ENCODE measurements at places on chromosomes 1 and 21. TPM values are rescaled to one million over a fixed set of nuclear protein-coding genes. Genes with fewer than 3 reads are reported as not detected.

SIK1 gene
- polyA plus RNA-seq, result 7.7 TPM

AKR7A3 gene
- polyA plus RNA-seq, result 0.46 TPM

AUNIP gene
- 0.41 TPM for polyA plus RNA-seq

EXO1 gene
- 1.00 TPM for polyA plus RNA-seq

ALX3 gene
- polyA plus RNA-seq, result 0.36 TPM

PTPRC gene
- polyA plus RNA-seq, result not detected

RGL1 gene
- polyA plus RNA-seq, result 17.9 TPM

SYTL1 gene
- polyA plus RNA-seq, result 26.2 TPM

DNA sequence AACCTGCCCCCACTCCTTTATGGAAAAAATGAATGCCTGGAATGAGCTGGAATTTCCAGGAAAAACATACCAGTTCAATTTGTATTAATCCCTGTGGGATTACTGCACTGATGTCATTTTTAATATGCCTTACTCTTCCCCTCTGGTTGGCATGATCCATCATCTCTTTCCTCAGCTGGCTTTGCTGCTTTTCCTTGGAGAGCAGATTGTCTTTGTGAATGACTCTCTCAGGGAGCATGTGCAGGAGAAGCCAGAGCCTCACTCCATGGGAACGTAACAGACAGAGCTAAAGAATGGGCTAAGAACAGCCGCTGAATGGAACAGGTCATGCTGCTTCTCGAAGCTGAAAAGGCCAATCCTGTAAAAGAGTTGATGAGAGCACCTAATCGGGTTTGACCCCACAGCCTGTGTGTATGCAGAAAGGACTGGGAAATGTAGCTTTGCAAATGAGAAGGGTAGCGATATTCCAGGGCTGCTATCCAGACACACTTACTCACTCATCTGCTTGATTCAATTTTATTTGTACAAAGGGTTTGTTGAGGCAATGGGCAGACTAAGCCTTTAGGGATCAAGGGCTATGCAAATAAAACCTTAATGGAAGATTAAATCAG lies 20.7 kb downstream of the PHC2 start:
- H3K4me1 ChIP-seq, result no peaks in the 10 kb centered on the region
- H3K36me3 ChIP-seq, result no peaks in the 10 kb centered on the region
- H3K27me3 ChIP-seq, result no peaks in the 10 kb centered on the region
- H3K27ac ChIP-seq, result no peak overlapping the region

- H3K27me3 ChIP-seq, result no peaks in the 10 kb centered on the region
- no peak overlapping the region for H3K4me3 ChIP-seq
- no peaks in the 10 kb centered on the region for H3K36me3 ChIP-seq
- DNase-seq, result no peak
- H3K27ac ChIP-seq, result no peak overlapping the region
These were observed 1211.9 kb downstream of the MRPL39 start for GRCh38 chr21:24395320-24395923.

DNA sequence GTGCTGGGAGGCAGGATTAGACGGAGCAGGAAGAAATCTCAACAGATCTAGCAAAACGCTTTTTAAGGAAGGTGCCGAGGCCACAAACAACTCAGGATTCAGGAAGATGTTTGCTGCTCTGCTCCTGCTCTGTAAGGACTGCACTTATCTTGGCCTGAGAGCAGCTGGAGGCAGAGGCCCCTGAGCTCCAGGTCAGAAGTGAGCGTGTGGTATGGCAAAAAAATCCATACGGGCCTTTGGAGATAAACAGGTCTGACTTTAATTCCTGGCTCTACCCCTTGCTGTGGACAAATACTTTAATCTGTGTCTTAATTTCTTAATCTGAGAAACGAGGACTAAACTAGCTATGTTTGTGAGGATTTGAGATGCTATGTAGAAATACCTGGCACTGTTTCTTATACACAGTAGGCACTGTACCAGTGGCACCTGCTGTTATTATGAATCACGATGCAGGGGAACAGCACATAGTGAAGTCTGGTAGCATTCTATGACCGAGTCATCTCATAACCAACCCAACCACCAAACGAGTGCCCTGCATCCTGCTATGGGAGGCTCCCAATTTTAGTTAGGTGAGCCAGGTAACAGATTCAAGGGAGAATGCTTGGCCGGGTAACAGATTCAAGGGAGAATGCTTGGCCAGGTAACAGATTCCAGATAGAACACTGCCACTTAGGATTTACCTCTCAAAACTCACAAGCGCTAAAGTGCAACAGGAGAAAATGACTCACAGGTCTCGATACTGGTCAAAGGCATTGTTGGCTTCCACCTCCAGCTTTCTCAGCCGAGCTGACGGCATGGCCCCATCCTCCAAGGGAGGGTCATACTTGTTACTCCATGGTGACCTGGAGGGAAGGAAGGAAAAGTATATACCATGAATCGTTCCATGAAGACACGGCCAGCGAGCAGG lies 65.9 kb downstream of the SLC66A1 start:
- no peaks in the 10 kb centered on the region for H3K27me3 ChIP-seq
- no peaks in the 10 kb centered on the region for H3K4me1 ChIP-seq
- no peaks in the 10 kb centered on the region for H3K36me3 ChIP-seq
- peak overlapping the region; percentile 11 for H3K27ac ChIP-seq
- H3K4me3 ChIP-seq, result no peak overlapping the region

GRCh38 chr1:70194601-70195000 lies 10.8 kb downstream of the LRRC40 start:
- H3K4me1 ChIP-seq, result no peaks in the 10 kb centered on the region
- no peaks in the 10 kb centered on the region for H3K27me3 ChIP-seq
- H3K36me3 ChIP-seq, result no peaks in the 10 kb centered on the region
- H3K4me3 ChIP-seq, result no peak overlapping the region
- no peak overlapping the region for H3K27ac ChIP-seq

DNA sequence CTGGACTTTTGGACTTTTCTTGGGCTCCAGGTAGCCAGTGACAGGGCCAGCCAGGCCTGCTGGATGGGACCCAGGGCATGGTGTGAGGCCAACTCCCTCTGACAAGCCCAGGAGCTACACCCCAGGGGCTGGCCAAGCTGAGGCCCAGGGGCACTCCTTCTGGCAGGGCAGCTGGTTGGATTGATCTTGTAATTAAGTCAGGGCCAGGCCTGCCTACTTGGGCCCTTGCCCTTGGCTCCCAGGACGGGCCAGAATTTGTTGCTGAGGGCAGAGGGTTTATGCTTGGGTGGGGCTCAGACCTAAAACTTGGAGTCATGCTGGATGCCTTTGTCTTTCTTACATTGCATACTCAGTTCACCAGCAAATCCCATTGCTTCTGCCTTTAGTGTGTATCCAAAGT lies 20.7 kb downstream of the KCNA2 start:
- H3K4me1 ChIP-seq, result no peaks in the 10 kb centered on the region
- no peaks in the 10 kb centered on the region for H3K36me3 ChIP-seq
- H3K4me3 ChIP-seq, result no peak overlapping the region
- DNase-seq, result no peak

DNA sequence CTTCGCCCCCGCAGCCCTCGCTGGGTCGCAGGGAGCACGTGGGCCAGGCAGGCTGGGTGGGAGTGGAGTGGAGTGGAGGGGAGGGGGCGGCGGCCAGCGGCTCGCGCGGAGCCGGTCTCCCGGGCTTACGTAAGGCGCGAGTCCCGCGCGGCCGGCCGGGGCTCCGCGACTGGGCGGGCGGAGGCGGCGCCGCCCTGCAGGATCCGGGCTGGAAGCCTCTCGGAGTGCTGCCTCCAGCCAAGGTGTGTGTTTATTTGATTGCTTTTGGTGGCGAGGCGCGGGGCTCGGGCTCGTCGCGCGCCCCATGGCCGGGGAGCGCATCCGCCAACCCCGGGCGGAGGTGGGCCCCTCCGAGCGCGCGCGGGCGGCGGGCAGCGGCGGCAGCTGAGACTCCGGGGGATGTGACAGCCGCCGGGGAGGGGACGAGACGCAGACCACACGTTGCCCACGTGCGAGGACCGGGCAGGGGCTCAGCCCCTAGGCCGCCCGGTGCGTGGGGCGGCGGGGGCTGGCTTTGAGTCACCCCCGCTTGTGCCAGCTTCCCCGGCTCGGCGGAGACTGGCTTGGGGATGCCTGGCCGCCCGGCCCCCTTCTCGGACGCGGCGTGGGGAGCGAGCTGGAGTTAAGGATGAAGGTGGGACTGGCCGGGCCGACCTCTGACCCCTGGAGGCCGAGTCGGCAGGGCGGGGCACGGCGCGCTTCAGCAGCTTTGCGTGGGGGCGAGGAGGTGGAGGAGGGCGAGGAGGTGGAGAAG lies 402 bp upstream of the AK4 start:
- H3K36me3 ChIP-seq, result no peaks in the 10 kb centered on the region
- H3K4me3 ChIP-seq, result peak overlapping the region; percentile 69
- H3K27me3 ChIP-seq, result peaks cover 10% of the 10 kb centered on the region
- H3K4me1 ChIP-seq, result peaks cover 4% of the 10 kb centered on the region
- DNase-seq, result peak; percentile 78

DNA sequence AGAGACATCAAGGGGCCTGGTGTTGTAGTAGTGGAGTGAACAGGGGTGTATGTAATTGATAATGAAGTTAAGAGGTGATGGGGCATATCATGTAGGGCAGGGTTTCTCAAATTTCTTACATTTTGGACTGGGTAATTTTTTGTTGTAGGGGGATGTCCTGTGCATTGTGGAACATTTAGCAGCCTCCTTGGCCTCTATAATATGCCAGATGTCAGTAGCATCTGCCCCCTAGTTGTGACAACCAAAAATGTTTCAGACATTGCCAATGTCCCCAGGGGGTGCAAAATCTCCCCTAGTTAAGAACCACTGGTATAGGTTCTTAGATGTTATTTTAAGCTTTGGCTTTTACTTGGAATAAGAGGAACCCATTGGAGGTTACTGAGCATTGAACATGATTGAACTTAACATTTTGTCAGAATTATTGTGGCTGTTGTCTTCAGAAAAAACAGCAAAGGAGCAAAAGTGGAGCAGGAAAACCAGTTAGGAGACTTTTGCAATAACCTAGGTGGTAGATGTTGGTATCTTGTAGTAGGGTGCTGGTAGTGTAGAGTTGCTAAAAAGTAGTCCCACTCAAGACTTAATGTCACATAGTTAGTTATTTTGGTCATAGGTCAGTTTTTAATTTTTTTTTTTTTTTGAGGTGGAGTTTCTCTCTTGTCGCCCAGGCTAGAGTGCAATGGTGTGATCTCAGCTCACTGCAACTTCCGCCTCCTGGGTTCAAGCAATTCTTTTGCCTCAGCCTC lies 6.2 kb downstream of the ZNF326 start:
- no peaks in the 10 kb centered on the region for H3K36me3 ChIP-seq
- H3K27me3 ChIP-seq, result no peaks in the 10 kb centered on the region
- peaks cover 33% of the 10 kb centered on the region for H3K4me1 ChIP-seq
- DNase-seq, result no peak
- no peak overlapping the region for H3K4me3 ChIP-seq
- H3K27ac ChIP-seq, result no peak overlapping the region

- no peak overlapping the region for H3K4me3 ChIP-seq
- H3K4me1 ChIP-seq, result peaks cover 25% of the 10 kb centered on the region
- DNase-seq, result no peak
- peak overlapping the region; percentile 97 for H3K27ac ChIP-seq
These were observed 2.0 kb downstream of the KIAA0319L start for GRCh38 chr1:35555212-35555584.

DNA sequence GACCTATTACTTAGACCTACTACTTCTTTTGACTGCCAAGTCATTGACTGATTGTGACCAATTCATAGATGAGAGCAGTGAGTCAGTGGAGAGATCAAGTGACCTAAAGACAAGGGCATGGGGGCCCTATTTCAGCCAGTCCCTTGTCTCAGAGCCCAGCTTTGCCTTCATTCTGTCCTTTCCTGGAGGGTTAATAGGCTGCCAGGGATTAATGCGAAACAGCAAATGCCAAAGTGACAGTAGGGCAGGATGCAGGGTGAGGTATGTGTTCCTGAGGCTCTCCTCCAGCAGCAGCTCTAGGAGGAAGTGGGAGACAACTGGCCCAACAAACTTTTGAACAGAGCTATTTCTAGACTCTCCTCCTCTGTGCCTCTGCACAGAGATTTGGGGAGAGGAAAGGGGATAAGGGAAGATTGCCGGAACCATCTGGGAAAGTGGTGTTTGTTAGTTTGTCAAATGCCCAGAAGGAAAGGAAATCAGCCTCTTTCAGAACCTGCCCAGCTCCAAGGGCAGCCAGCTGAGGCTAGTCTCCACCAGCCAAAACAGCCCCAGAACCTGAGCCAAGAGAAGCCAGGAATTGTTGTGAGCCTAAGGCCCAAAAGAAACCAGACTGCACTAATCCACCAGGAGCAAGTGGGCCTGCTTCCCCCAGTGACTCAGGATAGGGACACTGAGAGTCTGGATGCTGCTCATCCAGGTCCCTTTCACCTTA lies 4.9 kb upstream of the S100A3 start:
- H3K36me3 ChIP-seq, result no peaks in the 10 kb centered on the region
- peaks cover 17% of the 10 kb centered on the region for H3K4me1 ChIP-seq
- peak overlapping the region; percentile 4 for H3K27ac ChIP-seq
- no peaks in the 10 kb centered on the region for H3K27me3 ChIP-seq
- DNase-seq, result no peak

DNA sequence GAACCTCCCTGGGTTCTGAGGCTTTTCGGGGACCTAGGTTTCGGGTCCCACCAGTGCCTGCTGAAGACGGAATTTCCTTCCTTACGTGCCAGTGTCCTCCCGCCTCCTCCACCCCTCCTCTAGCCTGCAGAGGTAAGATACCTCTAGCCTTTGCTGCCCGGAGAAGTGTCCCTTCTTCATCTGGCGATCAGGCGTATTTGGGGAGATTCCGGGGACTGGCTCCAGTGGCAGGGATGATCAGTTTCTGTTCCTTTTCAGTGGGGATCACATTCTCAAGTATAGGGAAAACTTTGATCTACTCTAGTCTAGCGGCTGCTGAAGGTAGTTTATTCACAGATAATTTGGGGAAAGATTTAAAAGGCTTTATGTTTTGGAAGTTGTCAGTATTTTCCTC lies 674 bp downstream of the CEP350 start:
- no peak for DNase-seq
- peaks cover 15% of the 10 kb centered on the region for H3K4me1 ChIP-seq

DNA sequence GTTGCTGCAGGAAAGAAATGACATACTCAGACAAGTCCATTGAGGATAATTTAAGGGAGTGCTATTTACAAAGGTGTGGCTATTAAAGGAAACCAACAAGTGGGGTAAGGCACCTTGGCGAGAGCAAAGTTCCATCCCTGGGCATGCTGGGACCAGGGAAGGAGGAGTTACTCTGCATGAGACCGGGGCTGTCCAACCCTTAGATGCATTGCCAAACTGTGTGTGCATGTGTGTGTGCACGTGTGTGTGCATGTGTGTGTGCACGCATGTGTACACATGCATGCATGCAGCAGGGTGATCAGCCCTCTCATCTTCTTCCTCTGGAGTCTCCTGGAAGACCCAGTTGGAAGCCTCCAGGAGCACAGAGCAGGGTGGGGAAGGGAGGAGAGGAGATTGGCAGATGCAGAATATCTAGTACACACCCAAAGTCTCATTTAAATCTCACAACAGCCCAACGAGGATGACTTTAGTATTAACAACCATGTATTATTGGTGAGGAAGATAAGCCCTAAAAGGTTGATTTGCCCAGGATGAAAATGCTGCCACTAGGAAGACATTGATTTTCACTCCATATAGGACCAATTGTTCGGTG lies 72.2 kb upstream of the CD34 start:
- H3K27ac ChIP-seq, result no peak overlapping the region
- no peak overlapping the region for H3K4me3 ChIP-seq
- no peak for DNase-seq
- H3K27me3 ChIP-seq, result peaks cover 8% of the 10 kb centered on the region

GRCh38 chr1:30335389-30335996 lies 387.9 kb downstream of the MATN1 start:
- H3K27me3 ChIP-seq, result peaks cover 3% of the 10 kb centered on the region
- no peaks in the 10 kb centered on the region for H3K4me1 ChIP-seq
- H3K4me3 ChIP-seq, result no peak overlapping the region
- no peaks in the 10 kb centered on the region for H3K36me3 ChIP-seq
- DNase-seq, result no peak
- no peak overlapping the region for H3K27ac ChIP-seq

Data from hepatocyte (in vitro differentiated cells).